ENCODE measurements at places on chromosomes 6 and 20.

GRCh38 chr6:167567142-167568033 lies 242.5 kb downstream of the TTLL2 start:
- no peak for DNase-seq

DNA sequence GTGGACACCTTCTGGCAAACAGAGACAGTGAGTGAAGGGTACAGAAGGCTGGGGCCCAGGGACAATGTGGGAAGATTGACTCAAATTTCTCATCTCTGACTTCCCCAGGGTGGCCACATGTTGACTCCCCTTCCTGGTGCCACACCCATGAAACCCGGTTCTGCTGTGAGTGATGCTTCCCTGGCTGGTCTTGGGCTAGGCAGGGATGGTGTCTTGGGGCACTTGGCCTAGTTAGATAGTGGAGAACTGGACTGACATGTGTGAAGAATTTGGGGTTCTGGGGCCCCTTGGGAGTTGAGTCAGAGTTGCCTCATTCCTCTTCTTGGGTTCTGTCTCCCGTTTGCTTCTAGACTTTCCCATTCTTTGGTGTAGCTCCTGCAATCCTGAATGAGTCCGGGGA lies 34.2 kb downstream of the GSS start:
- no peak for DNase-seq

GRCh38 chr20:61804752-61805295 lies 260.9 kb downstream of the TAF4 start:
- no peak for DNase-seq

- DNase-seq = no peak
These were observed 31.0 kb downstream of the IBTK start for GRCh38 chr6:82216549-82216948.

- no peak for DNase-seq
These were observed at the start of gene CD93 for GRCh38 chr20:23086056-23086566. Gene CD93, minus strand, starts transcription at chr20:23086324. Its CDS starts 132 bp downstream, at chr20:23086192.

DNA sequence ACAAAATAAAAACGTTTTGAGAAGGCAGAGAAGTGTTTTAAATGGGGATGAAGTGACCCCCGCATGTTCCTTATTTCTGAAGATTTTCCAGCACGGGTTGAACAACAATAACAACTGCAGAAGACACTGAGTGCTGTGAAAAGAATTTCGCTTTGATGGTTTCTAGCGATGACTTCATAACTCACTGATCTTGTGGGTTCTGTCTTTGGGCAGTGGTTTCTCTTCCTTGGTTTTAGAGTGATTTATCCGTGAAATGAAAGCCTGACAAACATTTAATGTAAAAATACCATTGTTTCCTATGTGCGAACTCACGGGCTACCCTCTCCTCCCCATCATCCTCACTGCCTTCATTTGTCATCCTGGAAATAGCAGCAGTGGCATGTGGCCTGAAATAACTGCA lies 793.9 kb downstream of the QKI start:
- DNase-seq = no peak

DNA sequence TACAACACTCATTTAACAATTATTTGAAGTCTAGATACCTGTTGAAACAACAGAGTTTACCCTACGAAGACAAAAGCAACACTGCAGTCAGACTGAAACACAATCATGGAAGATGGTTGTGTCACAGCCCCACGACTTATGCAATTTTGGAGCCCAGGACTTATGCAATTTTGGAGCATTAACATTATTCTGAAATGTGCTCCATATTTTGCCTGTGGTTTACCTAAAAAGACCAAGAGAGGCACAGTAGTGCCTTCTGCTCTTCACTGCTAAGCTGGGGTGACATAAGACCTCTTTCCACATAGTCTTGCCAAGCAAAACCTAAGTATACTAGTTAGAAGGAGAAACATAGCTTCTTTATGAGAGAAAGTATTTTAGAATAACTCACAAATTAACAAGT lies 216.5 kb downstream of the PTPRK start:
- DNase-seq = no peak

All from activated CD8-positive, alpha-beta memory T cell treated with anti-CD3 and anti-CD28 coated beads for 1 hour (primary cell).